Activated naive CD4-positive, alpha-beta T cell (primary cell): ENCODE measurements at places on chromosomes 5 and 9.

DNA sequence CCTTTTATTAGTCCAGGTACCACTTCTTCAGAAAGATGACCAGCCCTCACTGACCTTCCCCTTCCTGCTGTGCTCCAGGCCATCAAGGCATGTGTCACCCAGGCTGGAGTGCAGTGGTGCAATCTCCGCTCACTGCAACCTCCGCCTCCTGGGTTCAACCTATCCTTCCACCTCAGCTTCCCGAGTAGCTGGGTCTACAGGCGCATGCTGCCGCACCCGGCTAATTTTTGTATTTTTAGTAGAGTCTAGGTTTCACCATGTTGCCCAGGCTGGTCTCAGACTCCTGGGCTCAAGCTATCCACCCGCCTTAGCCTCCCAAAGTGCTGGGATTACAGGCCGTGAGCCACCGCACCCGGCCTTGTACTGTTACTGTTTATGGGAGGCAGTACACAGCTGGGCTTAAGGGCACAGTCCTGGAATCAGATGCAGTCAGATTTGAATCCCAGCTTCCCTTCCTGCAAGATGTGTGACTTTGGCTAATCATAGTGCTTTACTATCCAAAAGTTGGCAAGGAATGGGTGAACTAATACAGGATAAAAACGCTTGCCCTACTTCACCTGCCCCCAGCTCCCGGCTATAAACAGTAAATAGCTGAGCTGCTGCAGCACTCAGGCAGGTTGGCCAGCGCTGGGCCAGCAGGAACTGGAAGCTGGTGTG, 483 bp upstream of the EIF4EBP3 start:
- DNase-seq, result no peak

DNA sequence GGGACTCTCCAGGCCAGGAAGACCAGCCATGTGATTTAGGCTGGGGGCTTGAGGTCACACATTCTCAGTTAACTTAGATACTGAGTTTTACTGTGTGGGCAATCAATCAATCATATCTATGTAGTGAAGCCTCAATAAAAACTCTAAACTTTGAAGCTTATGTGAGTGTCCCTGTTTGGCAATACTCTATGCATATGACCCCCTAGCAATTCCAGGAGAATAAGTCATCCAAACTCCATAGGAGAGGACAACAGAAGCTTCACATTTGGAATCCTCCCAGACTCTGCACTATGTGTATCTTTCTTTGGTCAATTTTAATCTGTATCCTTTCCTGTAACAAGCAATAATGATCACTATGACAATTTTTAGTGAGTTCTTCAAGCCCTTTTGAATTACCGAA, 216.8 kb upstream of the RGMB start:
- DNase-seq, result no peak

DNA sequence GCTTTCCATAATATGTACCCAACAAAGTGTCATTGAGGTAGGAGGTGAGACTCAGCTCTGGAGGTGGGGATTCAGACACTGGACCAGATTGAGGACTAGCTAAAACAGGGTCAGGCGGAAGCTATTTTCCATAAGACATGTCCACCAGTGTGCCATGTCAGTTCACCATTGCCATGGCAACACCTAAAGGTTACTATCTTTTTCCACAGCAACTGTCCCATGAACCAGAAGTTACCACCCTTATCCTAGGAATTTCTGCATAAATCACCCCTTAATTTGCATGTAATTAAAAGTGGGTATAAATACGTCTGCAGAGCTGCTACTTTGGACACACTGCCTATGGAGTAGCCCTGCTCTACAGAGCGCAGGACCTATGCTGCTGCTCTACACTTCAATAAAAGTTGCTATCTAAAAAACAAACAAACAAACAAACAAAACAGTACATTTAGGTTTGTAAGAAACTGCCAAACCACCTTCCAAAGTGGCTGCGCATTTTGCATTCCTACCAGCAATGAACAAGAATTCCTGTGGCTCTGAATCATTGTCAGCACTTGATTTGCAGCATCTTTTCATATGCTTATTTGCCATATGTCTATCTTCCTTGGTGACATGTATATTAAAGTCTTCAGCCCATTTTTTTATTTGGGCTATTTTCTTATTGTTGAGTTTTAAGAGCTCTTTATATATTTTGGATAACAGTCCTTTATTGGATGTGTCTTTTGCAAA, 18.0 kb upstream of the TRIM32 start:
- DNase-seq, result no peak

GRCh38 chr5:100898504-100899346, 4.4 kb downstream of the ST8SIA4 start:
- no peak for DNase-seq

DNA sequence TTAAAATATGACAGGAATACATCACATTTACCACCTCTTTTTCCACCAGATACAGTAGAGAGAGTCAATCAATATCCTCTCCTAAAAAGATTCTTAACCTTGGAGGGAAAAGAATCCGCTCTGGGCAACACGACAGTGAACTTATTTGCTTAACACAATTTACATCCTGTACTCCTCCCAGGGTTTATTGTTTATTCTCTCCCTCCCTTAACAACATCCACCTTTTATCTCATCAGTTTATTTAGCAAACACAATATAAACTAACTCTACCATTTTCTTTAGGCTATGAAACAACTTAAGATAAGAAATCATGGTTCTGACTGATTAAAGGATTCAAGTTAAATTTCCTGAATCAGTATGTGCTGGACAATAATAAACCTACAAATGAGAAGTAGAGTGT, 50.9 kb downstream of the CERT1 start:
- no peak for DNase-seq

- no peak for DNase-seq
Measured at GRCh38 chr5:67620424-67621397, 424.1 kb upstream of the CD180 start.

- DNase-seq, result no peak
Measured at GRCh38 chr5:123000731-123001130, 35.8 kb downstream of the PPIC start.

GRCh38 chr9:78994471-78994870, 577.3 kb upstream of the TLE4 start:
- no peak for DNase-seq

GRCh38 chr5:113039229-113039933, 62.8 kb downstream of the DCP2 start:
- DNase-seq, result no peak

DNA sequence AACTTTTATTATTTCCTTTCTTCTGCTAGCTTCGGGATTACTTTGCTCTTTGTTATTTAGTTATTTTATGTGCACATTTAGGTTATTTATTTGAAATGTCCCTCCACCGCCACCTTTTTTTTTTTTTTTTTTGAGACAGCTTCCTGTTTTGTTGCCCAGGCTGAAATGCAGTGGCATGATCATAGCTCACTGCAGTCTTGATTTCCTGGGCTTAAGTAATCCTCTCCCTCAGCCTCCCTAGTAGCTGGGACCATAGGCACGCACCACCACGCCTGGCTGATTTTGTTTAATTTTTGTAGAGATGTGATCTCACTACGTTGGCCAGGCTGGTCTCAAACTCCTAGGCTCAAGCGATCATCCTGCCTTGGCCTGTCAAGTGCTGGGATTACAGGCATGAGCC, 38.5 kb downstream of the RIC1 start:
- no peak for DNase-seq

DNA sequence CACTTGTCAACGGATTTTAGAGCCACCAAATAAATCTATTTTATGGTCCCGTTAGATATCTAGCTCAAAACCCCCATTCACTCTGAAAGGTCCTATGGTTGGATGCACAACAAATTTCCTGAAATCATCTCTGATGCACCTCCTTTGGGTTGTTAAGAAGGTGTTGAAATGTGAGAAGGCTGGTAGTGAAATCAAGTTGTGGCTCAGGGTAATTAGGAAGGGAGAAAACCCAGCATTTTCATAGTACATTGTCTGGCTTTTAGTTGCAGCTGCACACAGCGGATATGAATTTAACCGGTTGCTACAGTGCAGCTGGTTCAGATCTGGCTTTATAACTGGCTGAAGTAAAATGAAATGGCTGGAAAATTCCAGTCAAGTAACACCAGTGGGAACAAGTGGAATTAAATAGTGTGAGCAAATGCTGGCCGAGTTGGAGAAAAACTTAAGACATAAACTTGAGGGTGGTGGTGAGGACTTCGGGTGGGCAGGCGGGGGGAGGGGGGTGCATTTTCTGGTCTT, 17.6 kb downstream of the RGMB start:
- DNase-seq, result no peak

GRCh38 chr5:37835380-37835973, 4.4 kb downstream of the GDNF start:
- DNase-seq, result no peak

GRCh38 chr5:10546186-10546585, 17.7 kb upstream of the ANKRD33B start:
- no peak for DNase-seq

- DNase-seq, result no peak
Measured at GRCh38 chr5:91929522-91929817, 546.4 kb upstream of the ARRDC3 start.

GRCh38 chr5:53971551-53971950, 338.8 kb downstream of the ARL15 start:
- DNase-seq, result no peak

- DNase-seq, result no peak
Measured at GRCh38 chr9:97395745-97396144, 16.2 kb upstream of the TDRD7 start.
